ENCODE measurements at places on chromosomes 7 and 10.

DNA sequence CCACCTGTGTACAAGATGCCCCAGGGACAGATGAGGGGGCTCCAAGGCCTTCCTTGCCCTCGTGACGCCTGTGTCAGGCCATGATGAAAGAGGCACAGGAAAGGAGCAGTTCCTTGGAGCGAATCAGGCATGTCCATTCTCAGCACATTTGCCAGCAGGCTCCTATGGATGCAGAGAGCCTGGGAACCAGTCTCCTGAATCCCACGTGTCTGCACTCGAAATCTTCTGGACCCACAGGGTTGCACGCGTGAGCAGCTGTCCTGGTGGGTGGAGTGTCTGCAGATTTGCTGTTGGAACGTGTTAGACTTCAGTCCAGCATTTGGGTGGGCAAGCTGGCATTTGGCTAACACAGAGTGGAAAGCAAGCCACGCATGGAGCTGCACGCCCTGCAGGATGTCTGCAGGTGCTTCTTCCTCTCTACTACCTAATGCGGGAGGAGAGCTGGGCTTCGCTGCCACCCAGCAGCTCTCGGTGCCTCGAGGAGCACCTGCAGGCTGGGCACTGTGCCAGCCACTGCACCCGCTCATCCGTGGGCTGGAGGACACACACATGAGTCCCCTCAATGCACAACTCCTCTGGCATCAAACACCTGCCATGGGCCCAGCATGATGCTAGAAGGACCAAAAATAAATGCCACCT lies 140.7 kb downstream of the PAXIP1 start:
- no peak for DNase-seq

GRCh38 chr10:122494173-122494820 lies 32.9 kb downstream of the HTRA1 start:
- DNase-seq = no peak

DNA sequence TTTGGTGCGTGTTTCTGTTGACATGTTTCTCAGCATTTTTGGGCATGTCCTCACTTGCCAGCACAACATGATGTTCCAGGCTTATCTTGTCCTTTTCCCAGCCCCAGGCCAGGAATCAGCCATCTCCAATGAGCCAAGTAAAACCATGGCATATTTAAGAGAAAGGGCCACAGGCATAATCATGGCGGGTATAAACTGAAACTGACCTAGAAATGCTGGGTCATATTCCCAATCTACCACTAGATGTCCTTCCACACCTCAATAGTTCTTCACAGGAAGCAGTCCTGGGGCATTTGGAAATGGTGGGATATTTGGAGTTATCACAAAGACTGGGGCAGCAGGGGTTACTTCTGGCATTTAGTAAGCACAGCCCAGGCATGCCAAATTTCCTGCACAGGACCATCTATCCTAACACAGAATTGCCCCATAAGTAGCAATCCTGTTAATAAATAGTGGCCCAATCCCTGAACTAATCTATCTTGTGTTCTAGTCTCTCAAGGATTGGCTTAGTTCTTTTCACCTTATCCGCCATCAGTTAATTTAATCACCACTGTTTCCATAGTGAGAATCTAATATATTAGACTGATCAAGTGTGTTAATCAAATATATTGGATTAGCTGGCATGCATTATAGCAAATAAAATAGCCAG lies 101.6 kb downstream of the NPSR1 start:
- no peak for DNase-seq

DNA sequence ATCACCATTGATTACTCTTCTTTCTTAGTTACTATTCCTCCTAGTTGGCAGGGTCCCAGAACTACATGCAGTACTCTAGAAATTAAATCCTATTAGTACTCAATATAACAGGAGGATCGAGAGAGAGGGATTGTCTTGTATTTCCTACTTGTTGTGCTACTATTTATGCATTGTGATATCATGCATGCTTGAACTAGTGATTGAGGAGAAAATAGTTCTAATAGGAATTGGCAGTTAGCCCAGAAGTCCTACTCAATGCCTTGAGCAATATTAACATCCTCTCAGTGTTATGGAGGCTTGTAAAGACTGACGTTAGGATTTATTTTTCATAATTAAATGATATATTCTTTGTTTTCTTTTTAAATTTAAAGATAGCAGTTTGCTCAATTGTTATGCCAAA lies 67.4 kb downstream of the FOXP2 start:
- DNase-seq = no peak

All from hematopoietic multipotent progenitor cell treated with erythropoietin and hydrocortisone succinate and interleukin-3 and kit ligand, for 15 days (in vitro differentiated cells).